ENCODE measurements at places on chromosomes 2 and 18.

DNA sequence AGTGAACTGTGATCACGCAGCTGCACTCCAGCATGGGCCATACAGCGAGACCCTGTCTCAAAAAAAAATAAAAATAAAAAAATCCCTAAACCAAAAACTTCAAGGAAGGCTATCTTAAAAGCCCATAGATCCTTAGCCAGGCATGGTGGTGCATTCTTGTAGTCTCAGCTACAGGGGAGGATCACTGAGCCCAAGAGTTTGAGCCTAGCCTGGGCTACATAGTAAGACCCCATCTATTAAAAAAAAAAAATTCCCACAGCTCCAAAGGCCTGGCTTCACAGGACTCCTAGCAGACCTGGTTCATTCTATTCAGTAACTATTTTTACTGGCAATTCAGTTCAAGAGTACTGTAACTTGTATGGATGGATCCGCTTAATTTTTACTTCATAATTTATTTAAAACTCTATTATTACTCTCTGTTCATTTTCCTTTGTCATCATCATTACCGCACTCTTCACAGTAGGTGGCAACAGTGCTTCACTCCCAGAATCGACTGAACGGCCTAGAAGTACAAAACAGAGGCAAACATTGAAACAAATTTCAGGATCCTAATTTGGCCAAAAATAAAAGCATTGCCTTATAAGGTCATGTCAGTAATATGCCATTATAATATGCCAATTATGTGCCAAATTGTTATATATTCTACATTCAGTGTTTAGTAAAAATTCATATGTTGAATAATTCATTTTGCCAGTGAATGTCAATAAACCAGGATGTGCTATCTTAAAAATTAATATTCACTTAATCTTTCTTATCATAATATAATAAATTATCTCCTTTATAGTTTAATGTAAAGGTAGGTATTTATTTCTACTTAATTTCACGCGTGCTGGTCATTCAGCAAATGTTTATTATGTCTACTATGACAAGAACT is 14.3 kb upstream of the STAM2 start:
- DNase-seq = no peak

- DNase-seq = no peak
Measured at GRCh38 chr18:1037776-1038175, 133.1 kb downstream of the ADCYAP1 start.

- no peak for DNase-seq
Measured at GRCh38 chr2:163863073-163863472, 127.3 kb upstream of the FIGN start.

DNA sequence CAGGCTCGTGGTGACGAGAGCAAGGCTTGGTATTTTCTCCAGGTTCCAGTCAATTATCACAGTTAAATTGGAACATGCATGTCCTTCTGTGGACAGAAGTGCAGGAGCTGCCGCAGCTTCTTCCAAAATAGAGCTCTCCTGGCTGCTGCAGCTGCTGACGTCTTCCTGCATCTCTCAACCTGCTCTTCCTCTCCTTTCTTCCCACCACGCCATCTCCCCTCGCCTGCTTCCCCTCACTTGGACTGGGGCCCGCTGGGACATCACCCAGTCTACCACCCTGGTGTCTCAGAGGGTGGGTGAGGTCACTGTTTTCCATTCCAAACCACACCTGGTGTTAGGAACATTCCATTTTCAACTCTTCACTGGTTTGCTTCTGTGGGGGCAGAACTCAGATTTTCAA is 41.4 kb downstream of the SPP2 start:
- DNase-seq = no peak

- no peak for DNase-seq
Measured at GRCh38 chr2:106011380-106011779, 182.7 kb downstream of the UXS1 start.

DNA sequence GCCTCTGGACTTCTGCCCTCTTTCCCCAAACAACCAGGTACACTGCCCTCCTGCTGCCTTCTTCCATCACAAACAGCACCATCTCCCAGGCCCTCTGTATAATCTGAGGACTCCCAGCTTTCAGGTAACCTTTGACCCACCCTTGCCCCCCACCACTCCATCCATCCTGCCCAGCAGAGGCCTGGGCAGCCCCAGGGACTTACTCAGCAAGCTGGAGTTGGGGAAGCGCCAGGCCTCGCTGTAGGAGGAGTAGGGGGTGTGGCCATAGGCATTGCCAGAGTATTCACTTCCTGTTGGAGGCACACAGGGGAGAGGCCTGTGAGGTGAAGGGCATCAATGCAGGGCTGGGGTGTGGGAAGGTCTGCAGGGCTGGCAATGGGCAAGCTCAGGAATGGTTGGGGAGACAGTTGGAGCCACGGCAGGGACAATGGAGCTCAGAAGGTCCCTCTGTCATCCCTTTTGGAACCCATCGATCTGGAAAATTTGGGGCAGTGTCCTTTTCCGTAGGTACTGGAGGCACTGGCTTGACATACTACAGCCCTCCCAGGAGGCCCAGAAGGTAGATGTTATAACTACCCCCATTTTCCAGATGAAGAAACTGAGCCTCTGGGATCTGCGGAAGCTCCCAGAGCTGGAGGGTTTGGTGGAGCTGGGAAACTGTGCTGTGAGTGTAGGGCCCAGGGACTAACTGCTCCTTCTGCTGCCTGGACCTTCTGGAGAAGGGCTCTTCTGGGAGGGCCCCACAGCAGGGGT is 46.3 kb downstream of the PSD4 start:
- DNase-seq = no peak

- DNase-seq = no peak
Measured at GRCh38 chr2:227855440-227855839, 16.0 kb upstream of the DAW1 start.

DNA sequence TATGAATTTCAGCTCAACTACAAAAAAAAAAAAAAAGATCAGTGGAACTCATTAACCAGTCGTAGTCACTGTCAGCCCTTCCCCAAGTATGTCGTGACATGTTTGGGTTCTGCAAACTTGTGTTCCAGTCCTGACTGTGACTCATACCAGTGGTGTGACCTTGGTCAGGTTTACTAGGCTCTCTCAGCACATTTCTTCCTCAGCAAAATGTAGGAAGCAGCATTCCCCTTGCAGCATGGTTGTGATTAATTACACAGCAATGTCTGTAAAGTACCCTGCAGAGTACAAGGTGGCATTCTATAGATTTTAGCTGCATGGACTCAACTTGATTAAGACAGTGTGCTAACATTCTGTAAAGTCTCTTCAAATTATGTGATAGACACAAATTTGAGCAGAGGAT is 156.9 kb downstream of the LAMA1 start:
- no peak for DNase-seq

DNA sequence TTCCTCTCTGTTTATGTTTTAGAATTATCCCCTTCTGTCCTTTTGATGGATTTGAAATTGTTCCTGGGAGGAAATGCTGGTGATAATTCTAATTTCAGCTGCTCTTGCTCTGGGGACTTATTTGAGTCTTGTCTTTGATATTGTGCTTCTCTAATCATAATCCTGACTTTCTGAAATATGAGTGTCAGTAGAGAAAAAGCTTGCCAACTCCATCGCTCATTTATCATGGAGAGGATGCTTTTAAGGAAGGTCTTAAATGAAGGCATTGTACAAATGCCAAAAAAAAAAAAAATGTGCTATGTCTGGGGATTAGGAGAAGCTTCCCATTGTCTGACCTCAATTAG is 159.5 kb downstream of the NYAP2 start:
- no peak for DNase-seq

DNA sequence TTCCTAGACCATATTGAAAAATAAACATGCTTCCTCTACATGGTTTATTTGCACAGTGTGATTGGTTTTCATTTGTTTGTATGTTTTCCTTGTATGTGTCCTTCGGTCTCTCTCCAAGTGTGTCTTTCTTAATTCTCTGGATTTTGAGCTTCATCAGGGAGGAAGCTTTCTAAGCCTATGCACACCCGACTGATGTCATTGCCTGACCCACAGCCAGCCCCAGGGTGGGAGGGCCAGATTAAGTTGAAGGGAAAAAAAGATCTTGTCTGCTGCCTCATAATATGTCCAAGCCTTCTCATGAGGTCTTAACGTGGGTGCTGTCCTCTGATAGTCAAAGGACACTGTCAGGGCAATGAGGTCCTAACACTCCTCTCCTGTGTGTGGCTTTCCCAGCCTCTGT is 115.2 kb downstream of the MARCHF4 start:
- no peak for DNase-seq

DNA sequence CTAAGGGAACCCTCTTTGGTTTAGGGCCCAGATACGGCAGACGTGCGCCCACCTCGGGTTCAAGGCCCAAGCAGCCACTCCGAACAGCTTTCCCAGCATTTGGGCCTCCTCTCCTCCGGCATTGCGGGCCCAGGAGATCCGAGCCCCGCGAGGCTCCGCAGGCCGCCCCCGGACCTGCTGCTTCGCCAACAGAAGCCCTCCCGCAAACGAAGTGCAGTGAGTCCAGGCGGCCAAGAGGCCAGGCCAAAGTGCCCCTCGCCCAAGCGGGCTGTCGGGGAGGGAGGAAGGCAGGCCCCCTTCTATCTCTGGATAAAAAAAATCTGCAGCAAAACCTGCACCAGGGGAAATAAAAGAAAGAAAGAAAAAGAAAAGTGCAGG is 6.0 kb downstream of the EN1 start:
- no peak for DNase-seq

DNA sequence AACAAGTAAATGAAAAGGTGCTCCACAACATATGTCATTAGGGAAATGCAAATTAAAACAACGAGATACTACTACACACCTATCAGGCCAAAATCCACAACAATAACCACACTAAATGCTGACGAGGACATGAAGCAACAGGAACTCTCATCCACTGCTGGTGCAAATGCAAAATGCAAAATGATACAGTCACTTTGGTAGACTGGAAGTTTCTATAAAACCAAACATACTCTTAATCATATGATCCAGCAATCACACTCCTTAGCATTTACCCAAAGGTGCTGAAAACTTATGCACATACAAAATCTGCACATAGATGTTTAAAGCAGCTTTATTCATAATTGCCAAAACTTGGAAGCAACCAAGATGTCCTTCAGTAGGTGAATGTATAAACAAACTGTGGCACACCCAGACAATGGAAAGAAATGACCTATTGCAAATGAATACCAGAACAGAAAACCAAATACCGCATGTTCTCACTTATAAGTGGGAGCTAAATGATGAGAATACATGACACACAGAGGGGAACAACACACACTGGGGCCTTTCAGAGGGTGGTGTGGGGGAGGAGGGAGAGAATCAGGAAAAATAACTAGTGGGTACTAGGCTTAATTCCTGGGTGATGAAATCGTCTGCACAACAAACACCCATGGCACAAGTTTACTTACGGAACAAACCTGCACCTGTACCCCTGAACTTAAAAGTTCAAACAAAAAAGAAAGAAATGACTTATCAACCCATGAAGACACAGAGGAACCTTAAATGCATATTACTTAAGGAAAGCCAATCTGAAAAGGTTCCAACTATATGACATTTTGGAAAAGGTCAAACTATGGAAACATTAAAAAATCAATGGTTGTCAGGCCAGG is 80.4 kb downstream of the ASXL2 start:
- DNase-seq = no peak

- DNase-seq = no peak
Measured at GRCh38 chr18:7000484-7001096, 117.0 kb downstream of the LAMA1 start.

GRCh38 chr18:27656167-27656778 is 471.2 kb upstream of the CHST9 start:
- DNase-seq = no peak

GRCh38 chr18:47701134-47701533 is 229.3 kb downstream of the SMAD2 start:
- no peak for DNase-seq

DNA sequence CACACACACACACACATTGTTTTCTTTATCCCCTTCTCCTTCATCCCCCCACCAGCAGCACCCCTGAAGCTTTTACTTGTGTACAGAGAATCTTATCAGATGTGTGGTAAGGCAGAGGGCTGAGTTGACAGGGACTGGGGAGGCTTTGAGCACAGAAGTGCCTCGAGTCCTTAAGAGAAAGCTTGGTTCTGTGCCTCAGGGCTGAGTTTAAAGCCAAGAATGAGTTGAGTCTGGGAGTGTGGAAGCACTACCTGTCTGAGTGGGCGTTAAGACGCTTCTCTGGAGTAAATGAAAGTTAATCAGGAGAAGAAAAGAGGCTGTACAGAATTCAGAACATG is 2.7 kb downstream of the ID2 start:
- DNase-seq = no peak

GRCh38 chr2:168699844-168700417 is 102.5 kb upstream of the NOSTRIN start:
- DNase-seq = no peak

DNA sequence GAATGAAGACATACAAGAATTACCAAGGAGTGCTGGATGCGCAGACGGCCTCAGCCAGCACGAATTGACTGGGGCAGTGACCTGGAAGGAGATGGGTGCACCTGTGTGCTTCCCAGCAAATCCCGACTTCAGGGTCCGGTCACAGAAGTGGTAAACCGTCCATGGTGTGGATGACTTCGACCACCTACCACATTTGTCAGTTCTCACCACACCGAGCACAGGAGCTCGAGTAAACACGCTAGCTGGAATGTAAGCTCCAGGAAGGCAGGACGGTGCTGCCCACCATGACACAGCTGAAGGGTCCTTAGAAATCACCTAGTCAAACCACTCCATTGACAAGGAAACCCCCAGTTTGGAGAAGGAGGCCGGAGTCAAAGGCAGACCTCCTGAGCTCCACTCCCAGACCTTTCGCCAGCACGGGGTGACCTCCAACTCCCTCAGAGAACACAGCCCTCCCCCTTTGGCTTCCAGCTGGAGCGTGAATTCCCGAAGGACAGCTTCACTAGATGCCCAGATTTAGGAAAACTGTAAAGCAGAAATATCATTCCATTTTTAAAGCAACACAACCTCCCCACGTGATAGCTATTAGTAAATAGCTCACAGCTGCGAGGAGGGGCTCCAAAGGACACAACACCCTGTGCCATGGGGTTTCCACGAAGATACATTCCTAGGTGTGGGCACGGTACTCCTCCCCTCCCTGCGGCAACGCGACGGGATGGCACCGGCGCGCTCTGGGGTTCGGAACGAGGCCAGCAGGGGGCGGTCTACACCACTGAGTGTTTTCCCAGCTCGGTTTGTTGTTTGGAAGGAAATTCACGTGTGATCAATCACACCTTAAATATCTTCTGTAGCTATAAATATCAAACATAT is 34.1 kb upstream of the GNAL start:
- DNase-seq = no peak
